ENCODE measurements at places on chromosomes 12 and 14.

DNA sequence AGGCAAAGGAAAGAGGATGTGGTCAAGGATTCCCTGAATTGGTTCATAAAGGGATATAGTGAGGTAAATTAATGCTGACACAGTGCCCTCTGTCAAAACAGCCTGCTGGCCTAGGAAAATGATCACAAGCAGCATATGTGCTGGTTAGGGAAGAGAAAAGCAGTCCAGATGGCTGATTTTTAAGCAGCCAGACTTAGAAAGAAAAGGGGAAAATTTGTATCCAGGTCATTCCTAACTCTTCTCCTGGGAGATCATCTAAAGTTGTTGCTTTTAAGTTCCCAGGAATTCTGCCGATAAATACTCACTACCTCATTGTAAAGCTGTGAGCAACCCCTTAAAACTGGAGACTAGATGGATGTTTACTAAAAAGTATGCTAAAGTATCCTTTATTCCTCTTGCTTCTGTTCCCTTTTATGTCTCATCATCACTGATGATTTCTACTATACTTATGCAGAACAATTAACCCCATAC, 46.4 kb upstream of the CNOT2 start:
- no peak for DNase-seq

DNA sequence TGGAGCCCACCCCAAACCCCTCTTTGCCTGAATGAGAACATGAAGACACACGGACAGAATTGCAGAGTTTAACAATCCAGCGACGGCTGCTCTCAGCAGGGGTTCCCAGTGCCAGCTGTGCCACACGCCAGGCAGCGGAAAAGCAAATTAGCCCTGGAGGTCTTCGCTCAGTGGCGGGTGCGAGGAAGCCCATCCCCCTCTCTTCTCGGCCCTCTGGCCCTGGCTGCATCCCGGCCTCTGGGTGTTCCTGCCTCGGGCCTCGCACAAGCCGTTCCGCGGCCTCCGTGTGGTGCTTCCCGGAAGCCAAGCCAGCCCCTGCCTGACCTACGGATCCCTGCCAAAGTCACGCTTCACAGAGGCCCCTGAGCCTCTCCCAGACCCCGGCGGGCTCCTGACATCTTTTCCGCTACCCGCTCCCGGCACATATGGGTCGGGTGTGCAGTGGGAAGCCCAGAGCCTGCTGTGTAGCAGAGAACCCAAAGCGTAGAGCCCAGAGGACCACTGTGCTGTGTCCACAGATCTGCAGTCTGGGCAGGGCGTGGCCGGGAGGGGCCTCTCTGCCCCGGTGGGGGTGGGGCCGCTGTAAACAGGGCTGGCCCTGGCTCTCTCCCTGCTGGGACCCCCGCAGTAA, 70.7 kb upstream of the GALNT9 start:
- no peak for DNase-seq

GRCh38 chr12:104695453-104696148, 238.9 kb downstream of the CHST11 start:
- no peak for DNase-seq

DNA sequence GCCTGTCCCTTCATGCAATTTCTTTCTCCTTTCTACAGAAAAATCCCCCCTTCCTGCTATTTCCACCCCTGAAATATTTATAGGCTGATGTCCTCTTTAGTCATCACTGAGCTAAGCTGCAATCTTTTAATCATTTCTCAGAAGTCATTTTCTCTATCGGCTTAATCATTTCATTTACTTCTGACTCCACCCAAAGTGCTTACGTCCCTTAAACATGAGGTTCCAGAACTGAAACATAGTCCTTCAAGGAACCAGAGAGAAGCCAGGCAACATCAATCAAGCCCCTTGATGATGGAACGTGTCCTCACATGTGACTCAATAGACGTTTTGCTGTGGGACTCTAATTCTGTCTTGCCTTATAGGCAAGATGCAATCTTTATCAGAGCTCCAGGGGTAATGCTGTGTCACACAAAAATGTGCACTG, 148.7 kb upstream of the KRR1 start:
- DNase-seq = no peak

DNA sequence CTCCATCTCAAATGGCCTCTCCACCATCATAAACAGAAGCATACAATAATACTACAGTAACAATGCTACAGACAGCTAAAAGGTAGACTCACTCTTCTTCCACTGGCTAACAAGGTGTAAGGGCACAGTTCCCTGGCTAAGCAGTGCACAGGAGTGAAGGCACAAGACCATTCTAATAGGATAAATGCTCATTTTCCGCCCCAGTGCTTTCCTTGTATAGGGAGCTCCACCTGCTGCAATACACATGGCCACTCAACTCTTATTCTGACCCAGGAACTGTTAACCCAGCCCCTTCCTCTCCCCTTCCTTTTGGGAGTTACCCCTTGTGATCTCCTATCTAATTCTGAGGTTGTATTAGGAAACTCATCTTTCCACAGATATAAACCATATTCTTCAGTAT, 124.6 kb downstream of the KCNK10 start:
- no peak for DNase-seq

- no peak for DNase-seq
Measured at GRCh38 chr12:4984971-4985370, 58.7 kb upstream of the KCNA5 start.

GRCh38 chr12:111093428-111094142, 173.2 kb upstream of the MYL2 start:
- no peak for DNase-seq

DNA sequence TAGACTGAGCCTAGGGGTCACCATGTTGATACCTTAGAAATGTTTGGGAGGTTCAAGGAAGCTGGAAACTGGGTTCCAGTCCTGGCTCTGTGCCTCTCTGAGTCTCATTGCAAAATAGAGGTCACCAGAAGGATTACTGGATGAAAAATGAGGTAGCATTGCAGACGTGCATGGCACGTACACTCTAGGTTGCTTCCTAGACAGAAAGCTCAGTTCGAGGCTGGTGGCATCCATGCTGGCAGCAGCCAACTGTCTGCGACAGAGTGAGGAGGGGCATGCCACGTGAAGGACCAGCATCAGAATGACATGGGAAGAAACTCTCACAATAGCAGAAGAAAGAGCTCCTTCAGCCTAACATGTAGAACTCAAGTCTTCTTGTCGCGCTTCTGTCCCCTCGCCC, 4.6 kb upstream of the CYP46A1 start:
- DNase-seq = no peak

DNA sequence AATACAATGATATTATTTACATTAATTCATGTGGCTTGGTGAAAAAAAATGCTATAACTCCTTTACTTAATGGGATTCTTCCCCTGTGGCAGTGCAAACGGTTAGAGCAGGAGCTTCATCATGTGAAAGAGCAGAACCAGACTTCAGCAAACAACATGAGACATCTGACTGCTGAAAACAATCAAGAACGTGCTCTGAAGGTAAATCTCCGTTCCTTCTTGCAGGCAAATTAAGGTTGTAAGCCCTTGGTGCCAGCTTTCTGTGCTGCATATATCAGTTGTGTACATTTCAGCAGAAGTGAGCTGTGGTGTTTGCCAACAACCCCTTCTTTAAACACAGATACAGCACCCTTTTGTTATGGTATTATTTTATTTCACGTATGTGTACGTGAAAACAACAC, 171.7 kb downstream of the MIPOL1 start:
- DNase-seq = no peak

DNA sequence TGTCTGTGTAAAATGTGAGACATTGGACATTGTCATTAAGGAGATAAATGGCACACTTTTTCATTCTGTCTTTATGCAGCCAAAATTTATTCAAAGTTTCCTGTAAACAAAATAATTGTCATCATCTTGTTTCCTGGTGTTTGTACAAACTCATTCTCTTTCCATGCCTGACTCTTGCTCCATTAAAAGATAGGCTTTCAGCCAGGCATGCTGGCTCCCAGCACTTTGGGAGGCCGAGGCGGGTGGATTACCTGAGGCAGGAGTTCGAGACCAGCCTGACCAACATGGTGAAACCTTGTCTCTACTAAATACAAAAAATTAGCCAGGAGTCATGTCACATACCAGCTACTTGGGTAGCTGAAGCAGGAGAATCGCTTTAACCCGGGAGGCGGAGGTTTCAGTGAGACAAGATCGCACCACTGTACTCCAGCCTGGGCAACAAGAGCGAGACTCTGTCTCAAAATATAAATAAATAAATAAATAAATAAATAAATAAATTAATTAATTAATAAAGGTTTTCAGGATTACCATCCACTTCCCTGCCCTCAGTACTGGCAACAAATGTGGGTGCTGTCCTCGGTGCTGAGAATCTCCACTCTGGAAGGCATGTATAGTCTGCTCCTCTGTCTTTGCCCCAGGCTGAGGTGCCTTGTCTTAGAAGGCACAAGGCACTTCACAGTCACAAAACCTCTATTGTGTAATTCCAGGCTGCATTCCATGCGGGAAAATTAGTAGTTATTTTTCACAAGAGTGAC, 83.2 kb downstream of the PAH start:
- DNase-seq = no peak

- DNase-seq = no peak
Measured at GRCh38 chr12:91948504-91948903, 197.1 kb downstream of the BTG1 start.

GRCh38 chr12:117036547-117036946, 62.7 kb downstream of the TESC start:
- DNase-seq = no peak

DNA sequence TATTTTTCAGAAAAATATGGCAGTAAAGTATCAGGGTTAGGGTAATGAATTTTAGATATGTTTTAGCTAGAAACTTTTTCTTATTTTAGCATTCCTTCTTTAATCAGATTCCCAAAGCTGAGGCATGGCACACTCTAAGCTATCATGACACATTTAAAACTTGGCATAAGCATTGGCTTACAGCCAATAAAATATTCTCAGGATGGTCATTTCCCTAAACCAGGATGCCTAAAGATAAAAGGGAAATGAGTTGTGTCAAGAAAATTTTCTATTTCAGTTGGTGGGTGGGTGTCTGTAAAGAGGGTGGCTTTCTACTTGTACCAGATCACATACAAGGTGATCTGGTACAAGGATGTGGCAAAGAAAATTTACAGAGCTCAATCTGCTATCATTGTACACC, 47.8 kb downstream of the PEBP1 start:
- no peak for DNase-seq

- DNase-seq = no peak
Measured at GRCh38 chr14:56290195-56290594, 172.0 kb downstream of the PELI2 start.

GRCh38 chr14:74609721-74610120, 2.3 kb downstream of the LTBP2 start:
- DNase-seq = no peak

GRCh38 chr12:18323159-18323558, 61.8 kb downstream of the PIK3C2G start:
- DNase-seq = peak; percentile 27

- DNase-seq = no peak
Measured at GRCh38 chr14:89805501-89805900, 149.0 kb downstream of the EFCAB11 start.

GRCh38 chr14:38866461-38866860, 236.6 kb downstream of the SEC23A start:
- DNase-seq = no peak

- no peak for DNase-seq
Measured at GRCh38 chr12:42104784-42105183, 39.9 kb downstream of the GXYLT1 start.

DNA sequence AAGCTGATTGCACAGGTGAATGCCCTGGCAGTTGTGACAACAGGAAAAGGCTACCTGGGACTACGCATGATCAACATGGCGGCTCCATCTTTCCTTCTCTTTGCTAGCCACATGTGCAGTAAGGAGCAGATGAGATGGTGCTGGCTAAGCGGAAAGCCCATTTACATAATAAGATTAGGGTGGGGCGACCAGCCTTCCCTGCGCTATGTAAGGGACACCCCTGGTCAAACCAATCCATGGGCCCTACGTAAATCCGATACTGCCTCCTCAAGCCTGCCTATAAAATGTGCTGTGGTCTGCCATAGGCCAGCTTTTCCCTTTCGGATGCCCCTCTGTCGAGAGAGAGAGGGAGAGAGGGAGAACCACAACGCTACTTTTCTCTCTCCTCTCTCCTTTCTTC, 31.0 kb upstream of the BTG1 start:
- no peak for DNase-seq

DNA sequence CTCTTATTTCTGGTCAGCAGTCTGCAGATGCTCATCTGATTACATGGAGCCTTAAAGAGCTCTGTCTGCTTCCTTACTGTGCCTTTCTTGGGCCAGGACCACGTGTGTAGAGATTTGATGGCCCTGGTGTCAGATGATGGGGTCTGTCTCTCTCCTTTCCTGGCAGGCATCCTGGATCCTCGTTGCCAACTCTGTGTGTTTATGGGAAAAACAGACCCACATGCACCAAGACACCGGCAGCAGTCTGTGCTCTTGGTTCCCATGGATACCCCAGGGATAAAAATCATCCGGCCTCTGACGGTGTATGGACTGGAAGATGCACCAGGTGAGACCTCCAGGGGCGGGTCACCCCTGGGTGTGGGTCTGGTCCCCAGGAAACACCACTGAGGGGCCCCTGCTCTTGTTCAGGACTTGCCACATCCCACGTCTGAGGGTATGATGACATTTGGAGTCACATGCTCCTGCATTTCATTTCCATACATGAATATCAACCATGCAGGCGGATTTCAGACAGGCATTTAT, 18.5 kb upstream of the ALDH2 start:
- no peak for DNase-seq

DNA sequence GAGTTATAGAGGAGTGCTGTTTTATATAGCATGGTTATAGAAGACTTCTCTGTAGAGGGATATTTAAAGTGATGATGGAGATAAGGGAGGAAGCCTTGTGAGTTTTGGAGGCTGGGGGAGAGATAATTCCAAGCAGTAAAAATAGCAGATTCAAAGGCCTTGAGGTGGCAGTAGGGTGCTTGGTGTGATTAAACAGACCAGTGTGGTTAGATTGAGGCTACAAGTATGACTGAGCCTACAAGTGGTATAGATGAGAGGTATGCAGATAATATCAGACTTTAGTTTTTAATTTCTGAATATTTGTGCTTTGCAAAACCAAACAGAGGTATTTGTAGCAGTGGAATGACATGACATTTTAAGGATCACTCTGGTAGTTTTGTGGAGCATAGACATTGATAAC, 20.3 kb downstream of the FANCM start:
- no peak for DNase-seq

Data from GM04503 (cell line).